ENCODE measurements at places on chromosomes 3 and 15. TPM values are rescaled to one million over a fixed set of nuclear protein-coding genes. Genes with fewer than 3 reads are reported as not detected.

DNA sequence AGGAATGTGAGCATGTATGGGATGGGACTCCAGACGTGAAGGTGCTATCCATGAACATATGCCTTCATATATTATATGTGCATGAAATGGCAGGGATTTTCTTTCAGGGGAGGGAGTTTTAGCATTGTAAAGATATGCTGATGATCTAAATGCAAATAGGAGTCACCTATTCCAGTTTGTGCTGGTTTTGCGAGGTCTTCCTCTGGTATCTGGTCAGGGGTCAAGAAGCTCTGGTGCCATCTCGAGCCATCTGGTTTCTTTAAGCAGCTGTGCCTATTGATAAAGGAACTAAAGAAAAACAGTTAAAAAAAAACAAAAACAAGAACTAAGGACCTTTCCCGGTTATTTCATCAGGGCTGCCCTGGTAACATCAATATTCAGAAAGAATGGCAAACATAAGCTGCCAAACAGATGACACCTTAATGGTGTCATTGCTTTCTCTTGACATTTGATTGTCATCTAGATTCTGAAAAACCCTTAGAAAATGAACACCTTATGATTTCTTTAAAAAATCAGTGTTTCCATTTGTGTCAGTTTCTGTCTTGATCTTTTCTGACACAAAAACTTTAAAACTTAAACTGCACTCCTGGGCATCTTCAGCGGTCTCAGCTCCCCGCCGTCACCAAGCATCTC, 22.7 kb downstream of the APH1B start:
- no peak for DNase-seq

Gene INO80
- polyA plus RNA-seq: 25.8 TPM

- no peak for DNase-seq
Measured at GRCh38 chr3:40037582-40037981, 228.2 kb downstream of the MYRIP start.

Gene CCR5
- polyA plus RNA-seq: 0.51 TPM

GRCh38 chr3:160140756-160141155, 84.5 kb upstream of the C3orf80 start:
- no peak for DNase-seq

Gene SRGAP3
- 15.8 TPM for polyA plus RNA-seq

Gene SMAD6
- polyA plus RNA-seq: 23.0 TPM

GRCh38 chr3:2099028-2099671, 484 bp downstream of the CNTN4 start:
- DNase-seq: peak; percentile 25

Gene TEX55
- not detected for polyA plus RNA-seq

DNA sequence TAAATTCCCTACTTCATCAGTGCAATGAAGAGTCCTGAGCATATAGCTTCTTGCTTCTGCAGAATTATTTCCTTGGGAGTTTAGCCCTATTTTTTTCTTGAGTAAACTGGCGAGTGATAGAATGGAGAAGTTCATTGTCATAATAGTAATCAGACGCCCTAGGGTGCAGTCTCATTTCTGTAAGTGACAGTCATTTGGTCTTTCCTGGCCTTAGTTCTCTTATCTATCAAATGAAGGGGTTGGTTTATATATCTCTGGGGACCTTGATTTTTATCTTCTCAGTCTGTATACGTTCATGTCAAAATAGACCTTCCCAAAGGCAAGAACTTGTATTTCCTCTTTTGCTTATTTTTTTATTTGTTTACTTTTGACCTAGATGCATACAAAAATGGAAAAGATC, 9.9 kb upstream of the ALPK3 start:
- no peak for DNase-seq

Gene SPATA12
- polyA plus RNA-seq: 0.07 TPM

DNA sequence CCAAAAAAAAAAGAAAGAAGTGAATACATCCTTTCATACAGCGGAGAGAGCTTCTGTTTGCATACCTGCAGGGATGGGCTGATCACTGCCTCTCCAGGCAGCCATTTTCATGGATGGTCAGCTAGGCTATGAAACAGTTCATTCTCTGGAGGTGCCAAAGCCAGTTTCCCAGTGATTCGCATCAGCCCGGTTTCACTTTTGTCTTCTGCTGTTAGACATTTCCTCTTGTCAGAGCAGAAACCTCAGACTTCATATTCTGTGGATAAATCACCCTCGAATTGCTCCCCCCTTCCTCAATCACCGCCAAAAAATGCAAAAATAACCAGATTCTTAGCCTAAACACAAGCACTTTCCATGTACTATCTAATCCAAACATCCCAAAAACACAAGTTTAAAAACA, 225.6 kb downstream of the ADAMTS9 start:
- DNase-seq: no peak

- DNase-seq: no peak
Measured at GRCh38 chr3:186375443-186375842, 13.4 kb upstream of the DGKG start.

GRCh38 chr3:190825386-190826016, 37.0 kb downstream of the GMNC start:
- DNase-seq: no peak

DNA sequence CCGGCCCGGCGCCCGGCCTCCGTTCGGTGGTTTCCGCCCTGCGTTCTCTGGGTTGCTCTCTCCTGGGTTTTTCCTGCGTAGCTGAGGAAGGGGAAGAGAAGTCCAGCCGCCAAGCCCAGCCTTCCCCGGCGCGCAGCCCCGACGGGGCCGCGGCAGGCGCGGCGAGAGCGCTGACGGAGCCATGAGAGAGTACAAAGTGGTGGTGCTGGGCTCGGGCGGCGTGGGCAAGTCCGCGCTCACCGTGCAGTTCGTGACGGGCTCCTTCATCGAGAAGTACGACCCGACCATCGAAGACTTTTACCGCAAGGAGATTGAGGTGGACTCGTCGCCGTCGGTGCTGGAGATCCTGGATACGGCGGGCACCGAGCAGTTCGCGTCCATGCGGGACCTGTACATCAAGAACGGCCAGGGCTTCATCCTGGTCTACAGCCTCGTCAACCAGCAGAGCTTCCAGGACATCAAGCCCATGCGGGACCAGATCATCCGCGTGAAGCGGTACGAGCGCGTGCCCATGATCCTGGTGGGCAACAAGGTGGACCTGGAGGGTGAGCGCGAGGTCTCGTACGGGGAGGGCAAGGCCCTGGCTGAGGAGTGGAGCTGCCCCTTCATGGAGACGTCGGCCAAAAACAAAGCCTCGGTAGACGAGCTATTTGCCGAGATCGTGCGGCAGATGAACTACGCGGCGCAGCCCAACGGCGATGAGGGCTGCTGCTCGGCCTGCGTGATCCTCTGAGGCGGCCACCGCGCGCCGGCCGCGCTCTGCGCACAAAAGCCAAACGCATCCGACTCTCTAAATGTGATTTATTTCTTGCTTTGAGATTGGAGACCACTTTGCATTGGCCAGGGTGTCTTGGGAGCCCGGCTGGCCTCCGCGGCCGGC, 727 bp downstream of the RAP2B start:
- no peak for DNase-seq

GRCh38 chr15:90038632-90039095, 37.5 kb downstream of the ZNF710 start:
- DNase-seq: no peak

DNA sequence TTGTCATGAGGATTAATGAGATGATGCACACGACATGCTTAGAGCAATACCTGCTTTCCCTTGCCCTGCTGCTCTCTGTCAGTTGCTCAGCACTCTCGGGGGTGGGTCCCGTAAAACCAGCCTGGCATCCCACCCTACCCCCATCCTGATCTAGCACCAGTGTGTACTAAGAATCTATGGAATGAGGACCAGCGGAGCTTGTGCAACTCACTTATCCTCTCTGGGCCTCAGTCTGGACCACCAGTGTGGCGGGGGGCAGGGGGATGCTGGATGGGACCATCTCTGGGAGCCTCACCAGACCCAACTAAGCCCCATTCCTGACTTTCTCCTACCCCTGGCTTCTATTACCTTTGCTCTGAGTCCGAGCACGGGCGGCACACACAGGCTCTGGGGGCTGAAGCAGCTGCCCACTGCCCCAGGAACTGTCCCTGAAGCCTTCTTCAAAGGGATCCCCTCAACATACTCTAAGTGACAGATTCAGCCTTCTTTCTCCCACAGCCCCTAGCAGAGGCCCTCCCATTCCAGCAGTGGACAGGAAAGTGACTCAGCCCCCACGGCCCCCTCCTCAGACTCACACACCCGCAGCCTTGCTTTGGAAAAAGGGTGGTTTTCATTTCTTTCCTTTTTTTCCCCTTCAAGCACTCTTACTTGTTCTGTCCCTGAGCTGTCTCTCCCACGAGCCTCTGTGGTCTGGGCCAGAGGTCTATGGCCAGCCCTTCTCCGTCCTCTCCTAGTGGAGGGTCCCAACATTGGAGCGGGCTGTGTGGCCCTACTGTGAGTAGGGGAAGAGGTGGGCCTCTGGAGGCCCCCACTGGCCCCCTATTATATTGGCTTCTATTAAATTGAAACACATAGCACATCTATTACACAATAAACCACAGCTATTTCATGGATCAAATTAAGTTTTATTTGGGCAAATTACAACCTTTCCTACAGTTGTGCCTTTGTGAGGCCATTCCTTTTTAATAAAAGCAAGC, 100.3 kb downstream of the SMAD6 start:
- no peak for DNase-seq

Gene FANCD2OS
- polyA plus RNA-seq: not detected

DNA sequence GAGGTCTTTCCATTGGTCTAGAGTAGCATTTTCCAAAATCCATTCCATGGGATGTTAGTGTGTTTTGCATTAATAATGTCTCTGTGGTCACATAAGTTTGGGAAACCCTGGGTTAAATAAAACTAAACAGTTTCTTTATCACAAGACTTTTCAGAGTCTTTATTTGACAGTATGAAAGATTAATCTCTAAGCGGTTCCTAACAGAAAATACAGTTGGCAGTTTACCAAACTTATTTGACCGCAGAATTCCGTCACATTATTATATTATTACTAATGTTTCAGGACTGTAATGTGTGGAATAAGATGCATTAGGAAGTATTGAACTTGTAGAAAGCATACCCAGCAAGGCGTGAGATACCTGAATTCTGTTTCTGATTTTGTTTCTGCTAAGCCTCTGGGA, 71.5 kb upstream of the ADAMTSL3 start:
- no peak for DNase-seq

DNA sequence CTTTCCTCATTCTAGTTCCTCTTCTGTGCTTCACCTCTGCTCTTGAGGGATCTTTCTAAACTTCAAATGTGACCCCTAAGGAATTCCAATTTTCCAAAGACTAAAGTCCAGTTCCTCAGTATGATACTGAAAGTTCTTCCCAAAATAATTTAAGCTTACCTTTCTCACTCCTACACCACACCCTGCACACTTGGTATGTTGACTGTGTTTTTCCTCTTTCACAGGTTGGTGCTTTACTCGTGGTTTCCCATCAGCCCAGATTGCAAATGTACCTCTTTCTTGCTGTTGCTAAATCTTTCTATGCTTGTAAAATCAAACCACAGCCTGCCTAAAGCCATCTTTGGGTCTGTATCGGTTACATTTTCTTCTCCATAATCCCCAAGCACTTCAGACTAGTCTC, 30.5 kb upstream of the CLDN16 start:
- DNase-seq: no peak

DNA sequence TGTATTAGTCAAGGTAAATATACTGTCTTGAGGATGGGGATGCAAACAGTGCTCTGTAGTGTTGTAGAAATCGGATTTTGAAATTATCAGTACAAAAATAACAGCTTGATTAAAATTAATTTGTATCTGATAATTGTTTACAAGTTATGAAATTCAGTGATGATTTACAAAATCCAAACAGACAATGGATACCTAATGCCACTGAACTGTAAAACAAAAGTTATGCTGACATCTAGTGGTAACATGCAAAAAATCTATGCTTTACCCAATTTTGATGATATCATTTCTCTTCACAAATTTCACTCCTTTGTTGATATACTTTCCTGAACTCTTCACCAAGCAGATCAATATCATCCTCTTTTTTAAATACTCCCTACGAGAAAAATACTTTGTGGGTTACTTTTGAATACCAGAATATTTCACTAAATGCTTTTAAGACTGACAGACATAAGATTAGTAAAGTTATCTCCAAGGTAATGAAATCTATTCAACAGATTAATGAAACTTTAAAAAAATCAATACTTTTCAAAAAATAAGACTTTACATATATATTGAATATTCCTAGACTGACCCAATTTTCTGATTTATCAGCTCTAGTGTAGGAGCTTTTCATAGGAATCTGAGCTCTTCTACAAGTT, 36.0 kb downstream of the MNS1 start:
- DNase-seq: no peak

Gene RHCG
- polyA plus RNA-seq: 2.4 TPM

GRCh38 chr3:14640157-14640562, 11.4 kb upstream of the CCDC174 start:
- no peak for DNase-seq

Gene CCDC80
- 89.1 TPM for polyA plus RNA-seq

GRCh38 chr3:195761123-195761566, 40.4 kb downstream of the MUC20 start:
- DNase-seq: no peak

- DNase-seq: no peak
Measured at GRCh38 chr15:44102675-44103254, 92.3 kb downstream of the FRMD5 start.

GRCh38 chr3:193757457-193757856, 164.4 kb downstream of the OPA1 start:
- no peak for DNase-seq

GRCh38 chr3:196990601-196991007, 22.0 kb upstream of the PIGZ start:
- DNase-seq: no peak

DNA sequence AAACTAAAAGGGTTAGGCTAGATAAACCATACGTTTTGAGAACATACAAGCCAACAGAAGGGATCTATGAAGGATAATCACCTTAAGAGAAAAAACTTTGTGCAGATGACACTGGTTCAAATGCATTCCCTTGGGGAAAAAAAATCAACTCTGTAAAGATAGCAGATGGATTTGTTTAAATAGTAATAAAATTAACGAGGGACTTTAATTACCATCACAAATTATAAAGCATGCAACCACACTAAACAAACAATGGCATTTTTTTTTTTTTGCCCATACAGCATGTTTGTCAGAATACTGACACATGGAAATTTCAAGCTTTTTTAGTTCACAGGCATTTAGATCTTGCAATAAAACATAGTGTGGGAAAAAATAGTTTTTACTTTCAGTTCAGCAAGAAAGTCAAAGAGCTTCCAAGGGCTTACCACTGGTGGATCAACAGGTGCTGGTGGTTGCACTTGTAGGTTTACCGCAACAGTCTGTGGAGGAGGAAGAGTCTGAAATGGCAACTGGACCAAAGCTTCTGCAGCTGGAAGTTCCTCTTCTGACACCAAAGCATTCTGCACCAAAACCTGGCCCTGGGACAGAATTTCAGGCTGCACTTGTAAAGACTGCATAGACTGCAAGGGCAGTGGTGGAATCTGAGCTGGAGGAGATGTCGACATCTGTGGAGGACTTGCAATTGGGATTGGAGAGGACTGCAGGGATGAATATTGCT, 53.1 kb downstream of the PHC3 start:
- no peak for DNase-seq

- DNase-seq: no peak
Measured at GRCh38 chr15:93189561-93189960, 100.5 kb upstream of the RGMA start.

Gene PLA1A
- 9.0 TPM for polyA plus RNA-seq

Gene LYZL4
- polyA plus RNA-seq: not detected

Measured in right renal cortex interstitium (tissue), 3 donors.